ENCODE measurements at places on chromosomes 4 and X.

GRCh38 chr4:187965726-187966125 lies 29.8 kb upstream of the ZFP42 start:
- no peak for DNase-seq

DNA sequence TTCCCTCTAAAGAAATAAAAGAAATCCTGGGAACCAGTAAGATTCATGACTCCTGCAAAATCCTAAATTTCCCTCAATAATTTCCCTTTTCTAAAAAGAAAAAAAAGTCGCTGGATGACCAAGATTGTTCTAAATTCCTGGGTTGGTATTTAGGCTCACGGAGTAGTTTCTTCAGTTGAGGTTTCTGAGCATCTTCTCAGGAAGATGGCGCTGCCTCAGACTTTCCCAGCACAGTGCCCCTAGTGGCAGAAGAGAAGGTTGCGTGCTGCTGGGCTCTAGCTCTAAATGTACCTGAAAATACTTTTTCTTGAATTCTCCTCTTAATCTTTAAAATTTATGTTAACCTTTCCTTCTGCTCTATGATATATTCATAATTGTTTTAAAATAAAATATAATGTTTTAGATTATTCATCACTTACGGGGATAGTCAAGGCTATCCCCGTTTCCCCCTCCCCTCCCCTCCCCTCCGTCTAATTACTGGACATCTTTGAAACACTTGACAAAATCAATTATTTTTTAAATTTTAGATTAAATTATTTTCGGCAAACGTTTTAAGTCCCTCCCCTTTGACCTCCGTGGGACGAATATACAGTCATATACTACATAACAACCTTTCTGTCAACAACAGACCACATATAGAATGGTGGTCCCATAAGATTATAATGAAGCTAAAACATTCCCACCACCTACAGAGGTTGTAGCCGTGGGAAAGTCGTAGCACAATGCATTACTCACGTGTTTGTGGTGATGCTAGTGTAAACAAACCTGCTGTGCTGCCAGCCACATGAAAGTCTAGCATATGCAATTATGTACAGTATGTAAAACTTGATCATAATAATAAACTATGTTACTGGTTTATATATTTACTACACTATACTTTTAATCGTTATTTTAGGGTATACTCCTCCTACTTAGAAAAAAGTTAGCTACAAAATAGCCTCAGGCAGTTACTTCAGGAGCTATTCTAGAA lies 41.0 kb upstream of the GATB start:
- DNase-seq = peak; percentile 31

DNA sequence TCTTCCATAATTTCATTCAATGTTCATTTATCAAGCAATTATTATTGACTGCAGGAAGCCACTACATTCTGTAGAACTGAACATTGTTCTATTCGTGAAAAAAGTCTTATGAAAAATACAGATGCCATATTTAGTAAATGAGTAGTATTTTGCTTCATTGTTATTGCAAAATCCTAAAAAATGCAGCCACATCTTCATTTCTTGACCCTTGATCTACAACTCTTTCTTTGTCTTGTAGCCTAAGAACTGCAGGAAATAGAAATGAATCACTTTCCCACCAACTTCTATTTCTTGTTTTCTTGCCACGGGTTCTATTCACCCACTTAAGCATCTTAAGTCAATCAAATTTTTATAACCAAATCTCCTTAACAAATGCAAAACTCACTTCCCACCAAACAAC lies 63.3 kb downstream of the KCNIP4 start:
- no peak for DNase-seq

DNA sequence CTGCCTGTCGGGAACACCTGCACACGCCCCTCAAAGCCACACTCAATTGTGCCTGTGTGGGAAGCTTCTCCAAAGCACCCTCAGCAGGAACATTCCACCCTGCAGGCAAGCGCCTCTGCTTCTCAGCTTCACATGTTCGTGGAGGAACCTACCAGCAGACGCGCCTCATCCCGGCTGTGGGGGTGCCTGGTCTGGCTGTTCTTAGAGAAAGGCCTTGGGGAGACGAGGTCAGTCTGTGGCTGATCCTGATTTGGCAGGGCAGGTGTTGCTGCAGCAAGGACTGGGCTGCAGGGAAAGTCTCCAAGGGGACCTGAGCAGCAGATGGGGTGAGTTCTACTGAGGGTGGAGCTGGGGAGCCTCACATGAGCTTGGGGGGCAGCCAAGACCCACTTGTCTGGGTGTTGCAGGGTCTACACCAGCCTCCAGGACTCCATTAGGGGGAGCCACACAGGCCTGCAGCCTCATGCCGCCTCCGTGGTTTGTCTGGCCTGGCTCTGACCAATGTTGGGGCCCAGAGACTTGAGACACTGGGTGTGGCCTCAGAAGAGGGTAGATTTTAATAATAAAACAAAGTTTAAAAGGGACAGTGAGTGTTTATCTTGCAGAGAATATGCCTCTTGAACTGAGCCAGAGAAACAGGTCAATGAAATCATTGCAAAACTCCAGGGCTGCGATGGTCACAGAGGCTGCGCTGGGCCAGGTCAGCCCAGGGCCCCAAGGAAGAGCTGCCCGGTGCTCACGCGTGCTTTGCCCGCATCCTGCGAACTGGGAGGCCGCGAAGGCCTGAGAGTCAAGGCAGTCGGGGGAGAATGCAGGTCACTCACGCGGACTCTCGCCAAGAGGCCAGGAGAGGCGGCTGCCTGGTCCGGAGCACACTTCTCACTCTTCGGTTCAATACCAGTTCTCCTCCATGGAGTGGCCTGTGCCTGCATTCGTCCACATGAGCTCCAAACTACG lies 21.1 kb downstream of the RNF212 start:
- DNase-seq = no peak

DNA sequence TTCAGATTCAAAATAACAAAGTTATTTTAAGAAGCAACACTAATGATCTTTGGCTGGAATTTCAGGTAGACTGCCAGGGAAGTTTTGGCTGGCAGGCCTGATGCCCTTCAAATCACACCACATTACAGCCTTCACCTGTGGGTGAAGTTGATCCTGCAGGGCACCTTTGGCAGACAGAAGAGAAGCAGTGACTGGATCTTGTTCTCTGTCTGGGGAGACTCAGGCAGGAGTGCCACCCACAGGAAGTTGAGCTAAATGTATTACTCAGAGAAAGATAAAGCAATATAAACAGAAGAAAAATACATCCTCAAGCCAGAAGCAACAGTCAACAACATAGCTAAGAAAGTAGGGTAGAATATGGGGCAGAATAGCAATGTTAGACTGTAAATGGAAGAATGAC lies 12.8 kb upstream of the CFAP299 start:
- DNase-seq = no peak

DNA sequence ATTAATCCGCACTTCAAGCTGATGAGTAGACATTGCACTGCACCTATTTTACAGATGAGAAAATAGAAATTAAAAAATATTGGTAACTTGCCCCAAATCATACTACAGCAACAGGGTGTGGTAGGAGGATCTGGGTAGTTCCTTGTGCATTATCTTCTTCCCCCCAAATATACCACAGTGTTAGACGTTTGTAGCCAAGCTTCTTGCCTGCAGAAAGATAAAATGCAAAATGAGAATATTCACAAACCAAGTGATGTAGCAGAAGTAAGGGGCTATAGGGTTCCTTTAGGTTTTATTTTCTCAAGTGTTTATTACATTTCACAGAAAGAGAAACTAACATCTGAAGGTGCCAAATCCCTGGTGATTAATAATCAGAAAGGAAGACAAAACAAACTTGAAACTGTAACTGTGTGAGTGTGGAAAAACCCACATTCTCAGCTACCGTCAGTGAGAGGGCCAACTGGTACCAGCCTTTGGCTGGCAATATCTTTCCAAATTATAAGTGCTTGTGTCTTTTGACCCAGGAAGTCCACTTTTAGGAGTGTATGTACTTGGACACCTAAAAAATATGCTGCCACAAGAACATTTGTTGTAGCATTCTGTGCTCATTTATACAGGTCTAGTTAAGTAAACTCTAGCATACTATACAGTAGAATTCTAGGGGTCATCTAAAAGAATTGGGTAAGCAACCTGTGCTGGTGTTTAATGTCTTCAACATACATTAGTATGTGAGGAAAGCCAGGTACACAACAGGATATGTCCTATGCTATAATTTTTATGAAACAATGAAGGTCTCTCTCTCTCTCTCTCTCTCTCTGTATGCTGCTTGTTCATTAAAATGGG lies 6.7 kb upstream of the CD38 start:
- DNase-seq = no peak

DNA sequence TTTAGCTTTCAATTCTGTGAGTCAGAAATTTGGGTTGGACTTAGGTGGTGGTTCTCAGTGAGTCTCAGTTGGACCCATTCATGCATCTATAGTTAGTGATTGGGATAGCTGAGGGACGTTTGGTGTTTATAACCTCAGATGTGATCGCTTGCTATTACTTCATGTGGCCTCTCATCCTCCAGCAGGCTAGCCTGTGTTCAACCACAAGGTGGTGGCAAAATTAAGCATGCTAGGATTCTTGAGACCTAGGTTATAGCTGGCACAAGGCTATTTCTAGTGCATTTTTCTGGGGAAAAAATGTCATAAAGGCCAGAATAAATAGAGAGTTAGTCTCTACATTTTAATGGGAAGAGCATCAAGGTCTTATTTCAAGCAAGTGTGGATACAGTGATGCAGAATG lies 10.9 kb upstream of the GRPR start:
- no peak for DNase-seq

DNA sequence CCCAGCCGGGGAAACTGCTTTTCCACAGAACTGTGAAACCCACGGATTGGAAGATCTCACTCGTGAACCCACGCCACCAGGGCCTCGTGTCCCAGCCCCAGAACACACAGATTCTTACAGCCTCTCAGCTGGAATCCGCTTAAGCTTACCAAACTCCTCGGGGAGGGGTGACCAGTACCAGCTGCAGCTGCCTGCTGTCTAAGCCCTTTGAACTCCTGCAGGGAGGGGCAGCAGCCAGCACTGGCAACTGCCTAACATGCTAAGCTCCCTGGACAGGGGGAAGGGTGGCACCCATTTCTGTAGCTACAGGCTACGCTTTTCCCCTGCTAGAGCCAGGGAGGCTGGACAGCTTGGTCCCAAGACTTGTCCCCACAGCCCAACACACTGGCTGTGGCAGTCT lies 38.4 kb downstream of the TBL1X start:
- no peak for DNase-seq

DNA sequence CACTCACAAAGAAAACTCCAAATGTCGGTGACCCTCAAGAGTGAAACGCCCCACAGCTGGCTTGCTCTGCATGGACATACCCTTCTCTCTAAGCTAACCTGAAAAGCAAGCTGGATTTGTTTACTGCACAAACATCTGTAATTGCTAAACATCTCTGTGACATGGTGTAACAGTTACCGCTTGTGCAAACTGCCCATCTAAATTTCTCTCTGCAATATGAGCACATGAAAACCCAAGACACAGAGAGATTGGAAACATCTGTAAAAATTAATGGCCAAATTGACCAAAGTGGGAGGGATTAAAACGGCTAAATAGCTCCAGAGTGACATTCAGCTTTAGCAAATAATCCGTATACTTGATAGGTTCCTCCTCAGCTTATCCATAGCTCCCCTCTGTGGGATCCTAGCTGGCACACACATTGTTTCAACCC lies 155.0 kb upstream of the MAP3K15 start:
- DNase-seq = no peak

DNA sequence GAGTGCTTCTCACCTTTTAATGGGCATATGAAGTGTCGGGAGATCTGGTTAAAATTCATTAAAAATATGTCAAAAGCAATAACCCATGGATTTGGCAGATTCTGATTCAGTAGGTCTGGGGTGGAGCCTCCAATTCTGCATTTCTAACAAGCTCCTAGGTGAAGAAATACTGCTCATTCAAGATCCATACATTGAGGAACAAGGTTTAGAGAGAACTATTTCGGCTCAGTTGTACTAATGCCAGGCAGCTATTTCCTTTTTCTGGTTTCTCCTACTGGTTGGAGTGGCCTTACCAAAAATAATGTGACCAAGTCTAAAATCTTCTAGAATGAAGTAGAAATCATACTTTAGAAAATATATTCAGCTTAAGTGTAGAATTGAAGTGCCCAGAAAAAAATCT lies 117.5 kb downstream of the TSPAN7 start:
- no peak for DNase-seq

- no peak for DNase-seq
These were observed 96.5 kb upstream of the PGRMC2 start for GRCh38 chr4:128384091-128384520.

DNA sequence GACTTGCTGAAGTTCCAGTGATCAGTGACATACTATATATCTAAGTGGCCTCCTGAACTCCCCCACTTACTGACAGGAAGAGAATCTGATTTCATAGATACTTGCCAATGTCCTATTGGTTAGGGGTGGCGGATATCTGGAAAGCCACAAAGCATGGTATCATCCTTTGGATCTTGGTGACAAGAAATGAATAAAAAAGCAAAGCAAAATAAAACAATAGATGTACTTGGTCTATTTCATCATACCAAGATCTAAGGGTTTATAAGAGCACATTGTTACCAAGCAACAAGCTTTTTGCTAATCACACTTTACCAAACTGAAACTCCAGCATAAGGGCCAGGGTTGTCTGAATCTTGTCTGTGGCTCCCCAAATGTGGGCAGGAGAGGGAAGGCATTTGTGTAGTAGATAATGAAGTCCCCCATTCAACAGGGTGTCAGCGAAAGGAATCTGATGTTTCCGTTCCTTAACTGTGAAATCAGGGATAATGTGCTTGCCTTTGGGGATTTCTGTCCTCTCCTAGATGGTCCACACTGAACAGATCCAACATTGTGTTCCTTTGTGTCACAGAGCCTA lies 125.0 kb upstream of the SMIM10 start:
- DNase-seq = no peak

GRCh38 chr4:156620786-156621185 lies 350.8 kb downstream of the PDGFC start:
- no peak for DNase-seq

GRCh38 chr4:1770245-1770644 lies 22.8 kb upstream of the FGFR3 start:
- DNase-seq = no peak

DNA sequence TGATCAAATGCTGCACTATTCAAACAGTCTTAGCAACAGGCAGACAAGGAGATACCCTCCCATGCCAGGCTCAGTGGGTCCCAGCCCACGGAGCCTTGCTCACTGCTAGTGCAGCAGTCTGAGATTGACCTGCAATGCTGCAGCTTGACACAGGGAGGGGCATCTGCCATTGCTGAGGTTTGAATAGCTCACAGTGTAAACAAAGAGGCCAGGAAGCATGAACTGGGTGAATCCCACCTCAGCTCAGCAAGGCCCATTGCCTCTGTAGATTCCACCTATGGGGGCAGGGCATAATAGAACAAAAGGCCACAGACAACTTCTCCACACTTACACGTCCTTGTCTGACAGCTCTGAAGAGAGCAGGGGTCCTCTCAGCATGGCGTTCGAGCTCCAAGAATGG lies 26.6 kb upstream of the ZXDB start:
- DNase-seq = no peak

GRCh38 chr4:164701665-164702064 lies 52.3 kb upstream of the SMIM31 start:
- DNase-seq = no peak

DNA sequence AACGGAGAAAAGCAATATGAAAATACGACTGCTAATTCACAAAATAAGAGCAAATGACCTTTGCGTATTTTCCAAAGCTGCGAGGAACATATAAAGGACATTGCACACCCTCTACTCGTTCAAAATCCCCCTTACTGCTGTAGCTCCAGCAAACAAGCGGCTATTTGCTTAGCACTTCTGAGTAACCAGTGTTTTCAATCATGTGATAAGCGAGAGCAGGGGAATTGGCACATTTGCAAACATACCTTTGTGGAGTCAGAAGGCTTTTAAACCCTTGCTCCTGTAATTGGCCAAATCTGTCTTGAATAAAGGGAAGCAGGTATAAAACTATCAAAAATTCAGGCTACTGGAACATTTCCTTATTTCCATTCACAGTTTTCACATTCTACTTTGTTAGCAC lies 610.2 kb downstream of the UBE2NL start:
- DNase-seq = no peak

GRCh38 chr4:115491686-115492085 lies 378.3 kb upstream of the NDST4 start:
- no peak for DNase-seq

Data from stimulated activated CD8-positive, alpha-beta memory T cell treated with anti-CD3 and anti-CD28 coated beads, Interleukin-4, amount 100 ng/mL, for 4 hours (primary cell).